ENCODE measurements at places on chromosomes 12 and 14.

DNA sequence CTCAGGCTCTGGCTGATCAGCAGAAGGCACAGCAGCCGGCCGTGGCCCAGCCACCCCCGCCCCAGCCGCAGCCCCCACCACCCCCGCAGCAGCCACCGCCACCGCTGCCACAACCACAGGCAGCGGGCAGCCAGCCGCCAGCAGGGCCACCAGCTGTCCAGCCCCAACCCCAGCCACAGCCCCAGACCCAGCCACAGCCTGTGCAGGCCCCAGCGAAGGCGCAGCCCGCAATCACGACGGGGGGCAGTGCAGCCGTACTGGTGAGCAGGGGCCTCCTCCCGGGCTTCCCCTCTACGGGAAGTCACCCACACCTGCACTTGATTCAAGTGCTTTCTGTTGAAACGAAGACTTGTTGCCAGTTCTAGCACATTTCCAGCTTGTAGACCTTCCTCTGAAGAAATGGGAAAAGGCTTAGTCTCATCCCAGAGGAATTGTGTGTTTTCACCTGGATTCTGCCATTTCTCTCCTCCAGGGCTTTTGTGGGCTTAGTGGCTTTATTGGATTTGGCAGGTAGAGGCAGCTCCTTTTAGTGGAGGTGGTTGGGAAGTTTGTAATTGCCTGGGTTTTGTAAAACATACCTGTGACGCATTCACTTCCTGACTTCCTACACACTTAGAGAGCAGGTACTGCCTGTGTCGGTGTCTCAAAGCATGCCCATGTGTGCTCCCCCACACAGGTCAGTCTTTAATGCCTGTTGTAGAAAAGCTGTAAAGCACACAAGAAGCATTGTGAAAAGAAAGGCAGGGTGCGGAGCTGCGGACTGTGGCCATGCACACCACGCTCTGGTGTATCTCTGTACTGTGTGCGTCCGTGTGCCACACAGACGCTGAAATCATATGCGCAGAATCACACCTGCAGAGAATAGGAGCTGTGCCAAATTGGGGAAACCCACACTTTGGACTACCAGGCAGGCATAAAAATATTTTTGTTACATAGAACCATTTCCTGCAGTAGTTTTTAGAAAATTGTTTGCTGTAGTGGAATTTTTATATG is 90.5 kb downstream of the DDX51 start:
- no peak overlapping the region for H3K27ac ChIP-seq
- no peaks in the 10 kb centered on the region for H3K27me3 ChIP-seq
- peaks cover 99% of the 10 kb centered on the region for H3K36me3 ChIP-seq

GRCh38 chr14:66476964-66477363 is 9.2 kb upstream of the CCDC196 start:
- no peaks in the 10 kb centered on the region for H3K4me1 ChIP-seq
- no peak for DNase-seq
- H3K36me3 ChIP-seq = no peaks in the 10 kb centered on the region
- no peak overlapping the region for H3K27ac ChIP-seq

DNA sequence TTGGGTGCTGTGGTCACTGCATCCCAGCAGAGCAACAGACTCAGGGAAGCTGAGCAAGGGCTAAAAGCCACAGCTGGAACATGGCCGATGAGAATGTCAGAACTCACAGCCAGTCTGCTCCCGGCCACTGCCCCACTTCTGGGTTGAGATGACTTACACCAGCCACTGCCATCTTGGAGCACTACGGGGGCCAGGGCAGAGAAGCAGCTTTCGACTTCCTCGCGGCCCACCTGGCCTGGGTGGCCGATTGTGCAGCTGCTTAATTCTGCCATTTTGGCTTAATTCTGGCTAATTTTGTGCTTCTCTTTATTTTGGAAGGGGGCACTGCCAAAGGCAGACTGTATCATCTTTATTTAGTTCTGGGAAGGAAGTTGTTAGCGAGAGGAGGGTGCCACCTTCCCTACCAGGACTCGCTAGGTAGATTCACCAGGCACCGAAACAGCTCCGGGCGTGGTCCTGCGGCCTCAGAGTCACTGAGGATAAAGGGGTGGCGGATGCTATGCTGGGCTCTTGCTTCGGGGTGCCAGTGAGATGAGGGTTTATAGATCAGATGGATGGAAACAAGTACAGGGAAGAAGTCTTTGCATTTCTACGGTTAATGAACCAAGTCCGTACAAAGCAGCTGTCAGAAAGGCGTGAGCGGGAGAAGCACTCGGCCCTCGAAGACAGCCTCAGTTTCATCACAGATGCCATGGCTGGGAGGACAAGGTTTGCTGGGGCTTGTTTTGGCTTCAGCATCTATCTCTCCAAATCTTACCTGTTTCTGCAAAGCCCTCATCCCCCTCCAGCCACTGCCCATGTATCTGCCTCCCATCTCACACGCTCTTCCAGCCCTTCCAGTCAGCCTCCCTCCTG is 147.8 kb downstream of the PIWIL1 start:
- no peaks in the 10 kb centered on the region for H3K27me3 ChIP-seq
- no peaks in the 10 kb centered on the region for H3K4me1 ChIP-seq
- H3K4me3 ChIP-seq = no peak overlapping the region
- H3K27ac ChIP-seq = no peak overlapping the region
- no peak for DNase-seq

DNA sequence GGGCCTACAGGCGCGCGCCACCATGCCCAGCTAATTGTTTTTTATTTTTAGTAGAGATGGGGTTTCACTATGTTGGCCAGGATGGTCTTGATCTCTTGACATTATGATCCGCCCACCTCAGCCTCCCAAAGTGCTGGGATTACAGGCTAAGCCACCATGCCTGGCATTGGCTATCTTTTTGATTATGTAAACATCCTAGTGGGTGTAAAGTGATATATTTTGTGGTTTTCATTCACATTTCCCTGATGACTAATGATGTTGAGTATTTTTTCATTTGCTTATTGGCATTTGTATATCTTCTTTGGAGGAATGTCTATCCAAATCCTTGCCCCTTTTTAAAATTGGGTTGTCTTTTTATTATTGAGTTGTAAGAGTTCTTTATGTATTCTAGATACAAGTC is 16.3 kb downstream of the CREBL2 start:
- H3K4me3 ChIP-seq = no peak overlapping the region
- no peaks in the 10 kb centered on the region for H3K36me3 ChIP-seq
- no peaks in the 10 kb centered on the region for H3K4me1 ChIP-seq
- no peak for DNase-seq

GRCh38 chr12:105156260-105156659 is 48.7 kb downstream of the WASHC4 start:
- no peak overlapping the region for H3K27ac ChIP-seq
- no peak overlapping the region for H3K4me3 ChIP-seq
- no peak for DNase-seq
- H3K4me1 ChIP-seq = no peaks in the 10 kb centered on the region
- no peaks in the 10 kb centered on the region for H3K27me3 ChIP-seq

DNA sequence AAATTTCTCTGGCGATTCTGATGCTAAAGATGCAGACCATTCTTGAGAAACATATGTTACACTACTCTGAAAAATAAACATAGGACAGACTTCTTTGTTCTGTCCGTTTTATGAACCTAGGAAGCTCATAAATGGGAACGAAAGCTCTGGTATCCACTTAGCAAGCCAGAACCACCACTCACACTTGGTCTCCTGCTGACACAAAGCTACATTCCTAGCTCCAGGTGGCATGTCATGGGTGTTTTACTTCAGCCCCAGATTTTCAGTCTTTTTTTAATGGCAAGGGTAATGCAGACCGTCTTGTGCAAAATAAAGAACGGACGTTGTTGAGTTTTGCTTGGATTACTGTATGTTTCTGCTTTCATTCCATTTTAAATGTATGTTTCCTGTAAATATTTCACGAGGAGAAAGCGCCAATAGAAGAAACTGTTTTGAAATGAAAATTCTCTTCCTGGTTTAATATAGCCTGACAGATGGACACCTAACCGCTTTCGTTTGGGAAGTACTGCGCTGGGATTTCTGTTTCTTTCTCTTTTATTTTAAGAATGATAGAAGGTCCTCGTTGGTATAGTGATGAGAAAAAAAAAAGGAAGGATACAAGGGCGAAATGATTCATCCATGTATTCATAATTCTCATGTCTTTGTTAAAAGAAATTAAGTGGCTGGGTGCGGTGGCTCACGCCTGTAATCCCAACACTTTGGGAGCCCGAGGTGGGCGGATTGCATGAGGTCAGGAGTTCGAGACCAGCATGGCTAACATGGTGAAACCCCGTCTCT is 871 bp upstream of the COQ5 start:
- DNase-seq = no peak
- peak overlapping the region; percentile 76 for H3K4me3 ChIP-seq
- no peaks in the 10 kb centered on the region for H3K36me3 ChIP-seq
- H3K27ac ChIP-seq = peak overlapping the region; percentile 95
- H3K4me1 ChIP-seq = peaks cover 21% of the 10 kb centered on the region

GRCh38 chr12:14239935-14240872 is 125.3 kb upstream of the ATF7IP start:
- peak overlapping the region; percentile 79 for H3K27ac ChIP-seq
- H3K4me1 ChIP-seq = peaks cover 35% of the 10 kb centered on the region
- no peaks in the 10 kb centered on the region for H3K27me3 ChIP-seq
- no peaks in the 10 kb centered on the region for H3K36me3 ChIP-seq

GRCh38 chr14:48331421-48331820 is 656.0 kb upstream of the MDGA2 start:
- no peak overlapping the region for H3K27ac ChIP-seq
- H3K27me3 ChIP-seq = no peaks in the 10 kb centered on the region
- H3K4me3 ChIP-seq = no peak overlapping the region
- no peaks in the 10 kb centered on the region for H3K4me1 ChIP-seq
- DNase-seq = no peak

- no peaks in the 10 kb centered on the region for H3K4me1 ChIP-seq
- no peak for DNase-seq
- no peak overlapping the region for H3K27ac ChIP-seq
- H3K36me3 ChIP-seq = no peaks in the 10 kb centered on the region
- H3K27me3 ChIP-seq = no peaks in the 10 kb centered on the region
Observed at GRCh38 chr12:126443977-126444376, 1378.7 kb downstream of the AACS start.

DNA sequence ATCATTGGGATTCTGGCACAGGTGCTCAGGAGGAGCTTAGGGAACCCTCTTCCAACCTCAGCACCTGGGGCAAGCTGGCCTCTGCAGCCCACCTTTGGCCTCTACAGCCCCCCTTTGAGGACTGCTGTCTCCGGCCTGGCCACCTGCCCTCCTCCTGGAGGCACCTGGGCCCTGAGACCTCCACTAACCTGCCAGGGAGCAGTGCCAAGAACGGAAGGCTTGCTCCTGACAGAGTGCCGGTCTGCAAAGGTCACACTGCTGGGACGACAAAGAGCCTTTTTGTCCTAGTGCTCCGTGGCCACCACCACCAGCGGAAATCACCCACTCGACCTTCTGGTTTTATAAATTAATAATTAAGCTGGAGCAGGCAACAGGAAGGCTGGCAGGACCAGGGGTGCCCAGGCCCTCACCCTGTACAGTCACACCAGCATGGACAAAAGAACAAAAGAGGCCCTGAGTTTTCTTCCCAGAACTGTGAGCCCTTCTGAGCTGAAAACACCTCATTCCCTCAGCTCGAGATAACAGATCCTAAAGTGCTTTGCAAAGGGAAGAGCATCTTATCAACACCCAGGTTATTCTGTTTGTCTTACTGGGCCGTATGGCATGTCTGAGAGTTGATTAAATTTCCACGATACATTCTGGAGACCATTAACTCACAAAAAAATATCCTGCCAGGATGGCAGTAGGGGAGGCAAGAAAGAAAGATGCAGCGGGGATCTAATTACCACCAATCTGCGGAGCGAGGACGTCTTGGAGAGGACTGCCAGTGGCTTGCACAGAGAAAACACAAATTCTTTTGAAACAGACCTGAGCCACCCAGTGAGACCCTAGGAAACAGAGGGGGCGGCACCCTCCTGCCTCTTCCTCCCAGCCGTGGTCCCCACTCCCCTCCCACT is 8.2 kb downstream of the TESC start:
- peaks cover 1% of the 10 kb centered on the region for H3K27me3 ChIP-seq
- no peak overlapping the region for H3K27ac ChIP-seq
- no peaks in the 10 kb centered on the region for H3K36me3 ChIP-seq
- no peak overlapping the region for H3K4me3 ChIP-seq
- DNase-seq = peak; percentile 27

GRCh38 chr12:39988574-39988973 is 117.3 kb downstream of the SLC2A13 start:
- no peaks in the 10 kb centered on the region for H3K36me3 ChIP-seq
- no peak overlapping the region for H3K27ac ChIP-seq
- DNase-seq = no peak
- no peak overlapping the region for H3K4me3 ChIP-seq
- H3K27me3 ChIP-seq = no peaks in the 10 kb centered on the region

GRCh38 chr14:105876829-105877228 is 350.4 kb downstream of the TMEM121 start:
- H3K27me3 ChIP-seq = no peaks in the 10 kb centered on the region
- no peak overlapping the region for H3K27ac ChIP-seq
- H3K4me3 ChIP-seq = no peak overlapping the region
- peaks cover 7% of the 10 kb centered on the region for H3K4me1 ChIP-seq

DNA sequence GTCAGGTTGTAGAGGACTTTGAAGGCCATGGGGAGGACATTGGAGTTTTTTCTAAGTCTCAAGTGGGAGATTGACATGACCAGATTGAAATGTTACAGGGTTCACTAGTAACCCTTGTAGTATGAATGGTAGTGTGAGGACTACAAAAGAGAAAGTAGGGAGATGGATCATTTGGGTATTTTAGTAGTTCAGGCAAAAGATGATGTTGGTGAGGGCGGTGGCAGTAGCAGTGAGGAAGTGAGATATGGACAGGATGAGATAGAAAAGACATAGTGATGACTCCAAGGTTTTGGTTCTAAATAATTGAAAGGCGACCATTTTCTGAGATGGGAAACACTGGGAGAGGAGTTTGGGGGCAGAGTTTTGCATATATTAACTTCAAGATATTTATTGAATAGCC is 94.2 kb upstream of the CNTN1 start:
- no peaks in the 10 kb centered on the region for H3K27me3 ChIP-seq
- H3K4me3 ChIP-seq = no peak overlapping the region
- DNase-seq = no peak
- H3K36me3 ChIP-seq = no peaks in the 10 kb centered on the region
- no peak overlapping the region for H3K27ac ChIP-seq
- no peaks in the 10 kb centered on the region for H3K4me1 ChIP-seq

- H3K27me3 ChIP-seq = no peaks in the 10 kb centered on the region
- H3K4me3 ChIP-seq = no peak overlapping the region
- H3K36me3 ChIP-seq = no peaks in the 10 kb centered on the region
- no peaks in the 10 kb centered on the region for H3K4me1 ChIP-seq
- DNase-seq = no peak
Observed at GRCh38 chr14:40119765-40120164, 687.5 kb upstream of the FBXO33 start.
